CD4-positive, alpha-beta T cell treated with Interleukin-10 for 1 hour (primary cell): ENCODE measurements at places on chromosomes 12 and 14.
A peak's percentile ranks its signal among the peaks of the same experiment; 100 is the strongest.

DNA sequence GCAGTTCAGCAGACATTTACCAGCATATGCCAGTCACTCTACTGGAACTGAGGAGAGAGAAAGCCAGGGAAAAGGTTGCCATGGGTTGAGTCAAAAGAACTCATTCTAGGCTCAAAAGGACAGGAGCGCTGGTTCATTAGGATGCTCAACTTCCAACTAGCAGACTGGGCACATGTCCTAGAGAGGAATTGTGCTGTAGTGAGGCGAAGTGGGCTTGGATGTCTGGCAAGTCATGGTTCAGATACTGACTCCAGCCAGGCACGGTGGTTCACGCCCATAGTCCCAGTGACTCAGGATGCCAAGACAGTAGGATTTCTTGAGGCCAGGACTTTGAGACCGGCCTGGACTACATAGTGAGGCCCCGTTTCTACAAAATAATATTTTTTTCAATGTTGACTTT lies 281.5 kb downstream of the CACNA1C start:
- DNase-seq, result no peak

- DNase-seq, result no peak
These were observed 360.9 kb downstream of the NAV3 start for GRCh38 chr12:78191611-78192010.

DNA sequence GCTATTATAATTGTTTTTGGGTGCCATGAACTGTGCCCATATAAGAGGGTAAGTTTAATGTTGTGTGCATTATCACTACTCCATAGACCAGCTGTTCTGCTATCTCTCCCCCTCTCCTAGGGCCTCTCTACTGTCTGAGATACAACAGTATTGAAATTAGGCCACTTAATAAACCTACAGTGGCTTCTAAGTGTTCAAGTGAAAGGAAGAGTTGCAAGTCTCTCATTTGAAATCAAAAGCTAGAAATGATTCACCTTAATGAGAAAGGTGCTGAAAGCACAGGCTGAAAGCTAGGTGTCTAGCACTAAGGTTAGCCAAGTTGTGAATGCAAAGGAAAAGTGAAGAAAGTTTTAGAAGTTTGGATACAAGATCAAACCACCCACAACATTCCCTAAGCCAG lies 168.0 kb downstream of the SLC16A7 start:
- DNase-seq, result no peak

DNA sequence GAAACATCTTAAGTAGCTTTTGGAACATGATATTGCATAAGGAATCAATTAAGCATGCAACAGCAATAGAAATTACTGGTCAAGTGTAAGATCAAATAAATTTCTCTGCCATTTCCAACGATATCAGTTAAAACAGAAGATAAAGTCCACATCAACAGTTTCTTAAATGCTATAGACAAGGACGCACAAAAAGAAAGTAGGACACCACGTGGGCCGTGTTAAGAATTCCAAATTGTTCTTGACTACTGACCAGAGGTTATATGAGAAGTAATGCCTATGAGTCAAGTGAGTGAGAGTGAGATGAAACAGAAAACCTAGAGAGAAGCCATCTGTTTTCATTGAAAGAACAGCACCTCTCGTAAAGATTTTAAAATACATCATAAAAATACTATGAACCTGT lies 318.2 kb downstream of the TMEM117 start:
- no peak for DNase-seq

GRCh38 chr14:59337141-59337611 lies 128.0 kb downstream of the GPR135 start:
- DNase-seq, result no peak

GRCh38 chr14:55600784-55601561 lies 21.0 kb downstream of the KTN1 start:
- no peak for DNase-seq

DNA sequence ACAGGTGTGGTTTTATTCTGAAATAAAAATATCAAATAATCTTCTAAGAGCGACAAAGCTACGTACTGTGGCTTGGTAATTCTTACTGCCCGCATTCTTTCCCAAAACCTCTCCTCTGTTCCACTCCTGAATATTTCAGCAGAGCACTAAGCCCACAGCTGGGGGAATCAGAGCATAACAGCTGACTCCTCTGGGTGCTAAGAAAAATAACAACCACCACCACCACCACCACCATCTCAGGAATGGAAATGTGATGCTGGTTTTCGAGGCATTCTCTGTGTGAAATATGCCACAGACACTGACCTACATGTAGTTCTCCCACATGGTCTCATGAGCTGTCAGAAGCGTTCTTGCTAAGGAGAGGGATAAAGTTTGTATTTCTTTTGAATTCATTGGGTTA lies 183.7 kb downstream of the BMP4 start:
- no peak for DNase-seq

DNA sequence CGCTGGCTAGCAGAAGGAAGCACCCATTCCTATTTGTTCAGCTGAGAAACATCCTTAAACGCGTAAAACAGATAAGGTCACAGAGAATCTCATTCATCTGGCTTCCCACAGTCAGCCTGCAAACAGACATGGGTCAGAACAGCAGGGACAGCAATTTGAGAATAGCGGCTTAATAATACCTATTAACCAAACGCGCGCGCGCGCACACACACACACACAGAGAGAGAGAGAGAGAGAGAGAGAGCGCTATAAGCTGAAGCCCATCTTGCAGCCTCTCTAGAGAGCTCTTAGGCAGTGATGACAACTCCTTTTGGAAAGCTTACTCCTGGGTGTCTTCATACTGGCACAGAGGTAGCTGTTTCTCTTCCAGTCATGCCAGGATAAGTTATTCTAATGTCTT lies 26.4 kb downstream of the TMEM132D start:
- DNase-seq, result no peak

DNA sequence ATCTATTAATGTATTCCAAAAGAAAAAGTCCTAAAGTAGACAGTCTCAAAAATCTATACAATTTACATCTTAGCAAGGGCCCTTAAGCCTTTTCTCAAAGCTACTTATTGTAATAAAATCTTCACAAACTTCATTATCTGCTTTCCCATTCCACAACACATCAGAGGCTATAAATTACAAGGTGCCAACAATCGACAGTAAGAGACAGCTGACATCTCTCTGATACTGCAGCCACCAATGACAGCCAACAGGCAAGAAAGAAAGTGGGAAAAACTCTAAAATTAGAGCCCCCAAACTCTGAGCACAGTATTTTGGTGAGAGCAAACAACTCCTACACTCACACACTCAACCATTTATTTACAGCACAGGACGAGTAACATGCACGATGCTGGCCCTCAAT lies 2.2 kb downstream of the ANGEL1 start:
- no peak for DNase-seq

DNA sequence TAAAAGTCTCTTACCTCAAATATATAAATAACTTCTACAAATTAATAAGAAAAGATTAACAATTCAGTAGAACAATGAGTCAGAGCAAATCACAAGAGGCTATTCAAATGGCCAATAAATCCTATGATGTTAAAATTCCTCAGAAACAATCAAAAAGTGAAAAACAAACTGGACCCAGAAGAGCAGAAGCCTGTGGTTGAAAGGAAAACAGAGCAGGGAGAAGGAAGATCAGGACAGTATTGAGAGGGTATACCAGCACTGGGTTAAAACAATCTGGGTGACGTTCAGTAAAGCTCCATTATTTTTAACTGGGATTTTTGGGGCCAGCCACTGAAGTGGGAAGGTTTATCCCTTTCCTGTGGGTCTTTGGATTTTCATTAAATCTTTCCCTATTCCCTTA lies 39.7 kb upstream of the PCED1B start:
- DNase-seq, result no peak

- DNase-seq, result no peak
These were observed 22.7 kb downstream of the HIF1A start for GRCh38 chr14:61718039-61718438.

DNA sequence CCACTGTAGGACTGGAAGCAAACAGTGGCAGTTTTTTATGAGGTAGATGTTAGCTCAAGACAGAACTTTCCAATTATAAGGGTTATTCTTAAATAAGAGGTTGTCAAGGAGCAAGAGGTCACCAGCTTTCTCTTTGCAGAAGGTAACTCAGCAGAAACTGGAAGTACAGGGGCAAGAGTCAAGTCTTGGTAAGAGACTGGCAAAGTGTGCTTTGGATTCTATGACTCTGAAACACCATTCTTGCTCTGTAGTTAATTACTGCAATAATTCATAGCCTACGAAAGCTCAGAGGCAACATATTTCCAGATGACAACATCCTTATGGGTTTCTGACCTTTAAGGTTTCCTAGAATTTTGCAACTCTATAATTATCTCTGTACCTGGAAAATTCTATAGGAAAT lies 51.3 kb downstream of the RMST start:
- no peak for DNase-seq

GRCh38 chr12:49331380-49332222 lies 5.4 kb downstream of the C1QL4 start:
- DNase-seq, result no peak

DNA sequence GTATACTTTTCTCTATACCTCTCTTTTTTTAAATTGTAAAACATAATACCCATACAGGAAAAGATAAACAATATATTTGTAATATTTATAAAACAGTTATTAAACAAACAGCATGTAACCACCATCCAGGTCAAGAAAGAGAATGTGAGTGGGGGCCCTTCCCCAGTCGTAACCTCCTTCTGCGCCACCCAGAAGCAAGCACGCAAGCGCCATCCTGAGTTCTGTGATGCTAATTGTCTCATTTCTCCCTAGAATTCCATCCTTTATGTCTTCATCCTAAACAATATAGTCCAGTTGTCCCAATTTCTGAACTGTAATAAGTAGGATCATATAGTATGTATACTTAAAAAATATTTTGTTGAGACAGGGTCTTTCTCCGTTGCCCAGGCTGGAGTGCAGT lies 129.5 kb downstream of the EXOC5 start:
- DNase-seq, result no peak

- DNase-seq, result peak; percentile 65
These were observed 107.0 kb downstream of the HELB start for GRCh38 chr12:66409195-66409871.

DNA sequence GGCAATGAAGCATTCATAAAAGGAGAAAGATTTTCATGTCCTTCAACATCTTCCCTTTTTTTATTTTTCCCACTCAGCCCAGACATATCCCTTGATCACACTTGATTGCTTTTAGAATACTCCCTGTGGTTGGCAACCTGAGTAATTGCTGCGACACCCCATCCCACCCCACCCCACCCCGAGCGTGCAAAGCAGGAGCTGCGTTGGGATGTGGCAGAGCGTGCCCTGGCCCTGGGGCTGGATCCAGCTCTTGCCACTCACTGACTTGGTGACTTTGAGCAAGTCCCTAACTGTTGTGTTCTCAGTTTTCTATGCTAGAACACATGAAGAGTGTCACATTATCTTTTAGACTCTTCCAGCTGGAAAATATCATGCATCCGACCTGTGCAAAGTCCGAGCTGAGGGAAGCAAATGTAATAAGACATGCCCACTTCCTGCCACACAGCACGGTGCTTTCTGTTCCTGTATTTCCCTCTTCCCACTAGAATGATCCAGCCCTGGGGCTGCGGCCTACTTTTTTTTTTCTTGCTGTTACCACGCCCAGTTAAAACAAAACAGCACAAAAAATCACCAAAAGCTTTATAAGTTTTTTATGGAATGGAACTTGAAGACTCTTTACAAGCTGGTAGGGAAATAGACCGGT lies 4.0 kb downstream of the ASCL4 start:
- no peak for DNase-seq

DNA sequence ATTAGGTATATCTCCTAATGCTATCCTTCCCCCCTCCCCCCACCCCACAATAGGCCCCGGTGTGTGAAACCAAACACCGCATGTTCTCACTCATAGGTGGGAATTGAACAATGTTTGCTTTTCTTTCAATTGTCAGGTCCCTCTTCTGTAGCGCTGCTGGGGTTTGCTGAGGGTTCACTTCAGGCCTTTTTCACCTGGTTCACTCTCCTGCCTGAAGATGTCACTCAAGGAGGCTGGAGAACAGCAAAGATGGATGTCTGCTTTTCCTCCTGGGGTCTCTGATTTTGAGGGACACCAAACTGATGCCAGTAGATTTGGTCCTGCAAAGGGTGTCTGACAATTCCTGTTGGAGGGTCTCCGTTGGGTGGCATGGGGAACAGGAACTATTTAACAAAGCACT lies 35.8 kb downstream of the KLRK1 start:
- DNase-seq, result no peak

GRCh38 chr12:94092516-94093241 lies 55.7 kb upstream of the PLXNC1 start:
- no peak for DNase-seq

DNA sequence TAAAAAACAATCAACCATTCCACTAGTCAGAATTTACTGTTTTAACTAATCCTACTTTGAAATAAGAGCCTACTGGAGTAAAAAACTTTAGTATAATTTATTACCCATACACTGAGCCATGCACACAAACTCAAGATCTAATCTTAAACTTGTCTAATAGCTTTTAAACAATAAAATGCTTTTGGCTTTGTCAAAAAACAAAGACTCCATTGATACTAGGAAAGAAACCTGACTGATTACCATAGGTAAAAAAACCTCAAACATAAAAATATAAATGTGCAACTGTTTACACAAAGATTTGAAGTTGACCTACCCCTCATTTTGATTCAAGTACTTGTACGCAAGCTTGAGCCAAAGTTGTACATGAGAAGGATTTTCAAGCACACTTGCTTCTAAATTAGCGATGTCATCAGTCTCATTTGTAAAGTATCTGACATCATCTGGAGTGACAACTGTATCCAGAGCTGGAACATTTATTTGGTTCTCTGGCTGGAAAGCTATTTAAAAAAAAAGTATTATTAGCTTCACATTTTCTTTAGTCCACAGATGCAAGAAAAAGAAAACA lies 36.1 kb downstream of the ZFC3H1 start:
- no peak for DNase-seq

GRCh38 chr12:27008081-27008480 lies 6.1 kb downstream of the TM7SF3 start:
- DNase-seq, result no peak

GRCh38 chr12:104249017-104249416 lies 33.4 kb downstream of the TXNRD1 start:
- no peak for DNase-seq
